ENCODE measurements at places on chromosomes 6 and 20.

- no peak for DNase-seq
Observed at GRCh38 chr6:134079406-134079921, 27.0 kb upstream of the SLC2A12 start.

DNA sequence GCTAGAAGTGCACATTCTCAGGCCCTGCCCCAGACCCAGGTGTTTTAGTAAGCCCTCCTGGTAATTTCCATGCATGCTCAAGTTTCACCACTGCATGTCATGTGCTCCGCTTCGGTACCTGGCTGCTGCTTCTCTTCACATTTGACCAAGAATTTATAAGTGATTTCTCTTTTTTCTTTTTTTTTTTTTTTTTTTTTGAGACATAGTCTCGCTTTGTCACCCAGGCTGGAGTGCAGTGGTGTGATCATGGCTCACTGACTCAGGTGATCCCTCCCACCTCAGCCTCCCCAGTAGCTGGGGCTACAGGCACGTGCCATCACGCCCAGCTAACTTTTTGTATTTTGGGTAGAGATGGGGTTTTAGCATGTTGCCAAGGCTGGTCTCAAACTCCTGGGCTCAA is 16.0 kb downstream of the TM9SF4 start:
- DNase-seq: no peak

GRCh38 chr6:163398115-163398514 is 16.4 kb upstream of the QKI start:
- DNase-seq: no peak

DNA sequence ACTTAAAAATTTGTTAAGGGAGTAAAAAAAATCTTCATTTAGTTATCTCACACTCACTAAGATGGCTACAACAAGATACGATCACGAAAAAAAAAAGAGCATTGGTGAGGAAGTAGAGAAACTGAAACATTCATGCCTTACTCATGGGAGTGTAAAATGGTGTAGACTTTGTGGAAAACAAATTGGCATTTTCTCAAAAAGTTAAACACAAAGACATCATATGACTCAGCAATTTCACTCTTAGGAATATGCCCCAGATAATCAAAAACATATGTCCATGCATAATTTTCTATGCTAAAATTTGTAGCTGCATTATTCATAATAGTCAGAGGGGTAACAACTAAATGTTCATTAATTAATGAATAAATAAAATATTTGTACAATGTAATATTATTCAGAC is 120.9 kb upstream of the IRAK1BP1 start:
- no peak for DNase-seq

DNA sequence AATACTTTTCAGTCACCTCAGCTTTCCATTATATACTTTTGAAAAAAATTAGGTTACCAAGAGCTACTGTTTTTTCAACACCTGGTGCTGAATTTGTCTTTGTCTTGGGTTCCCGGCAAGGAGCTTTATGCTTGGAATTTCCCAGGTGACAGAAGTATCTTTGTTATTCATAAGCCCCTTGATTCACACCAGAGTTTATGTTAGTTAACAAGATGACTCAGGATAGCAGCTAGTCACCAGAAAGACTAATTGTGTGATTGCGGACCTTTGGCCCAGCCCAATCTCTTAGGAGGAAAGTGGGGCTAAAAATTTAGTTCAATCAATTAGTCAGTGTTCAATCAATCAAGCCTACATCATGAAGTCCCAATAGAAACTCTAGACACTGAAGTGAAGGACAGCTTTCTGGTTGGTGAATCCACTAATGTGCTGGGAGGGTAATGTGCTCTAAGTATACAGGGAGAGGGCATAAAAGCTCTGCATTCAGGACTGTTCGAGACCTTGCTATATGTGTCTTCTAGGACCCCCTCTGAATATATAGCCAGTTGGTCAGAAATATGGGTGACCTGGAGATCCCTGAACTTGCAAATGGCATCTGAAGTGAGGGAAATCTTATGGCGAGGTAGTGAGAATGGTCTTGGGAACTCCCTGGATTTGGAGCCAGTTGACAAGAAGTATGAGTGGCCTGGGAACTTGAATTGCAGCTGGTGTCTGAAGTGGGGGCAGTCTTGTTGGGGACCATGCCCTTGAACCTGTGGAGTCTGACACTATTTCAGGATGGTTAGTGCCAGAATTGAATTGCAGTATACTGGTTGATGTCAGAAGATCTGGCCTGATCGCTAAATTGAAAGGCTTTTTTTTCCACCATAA is 16.2 kb downstream of the TMEM30A start:
- no peak for DNase-seq

- no peak for DNase-seq
Observed at GRCh38 chr6:121504227-121504626, 68.8 kb downstream of the GJA1 start.

DNA sequence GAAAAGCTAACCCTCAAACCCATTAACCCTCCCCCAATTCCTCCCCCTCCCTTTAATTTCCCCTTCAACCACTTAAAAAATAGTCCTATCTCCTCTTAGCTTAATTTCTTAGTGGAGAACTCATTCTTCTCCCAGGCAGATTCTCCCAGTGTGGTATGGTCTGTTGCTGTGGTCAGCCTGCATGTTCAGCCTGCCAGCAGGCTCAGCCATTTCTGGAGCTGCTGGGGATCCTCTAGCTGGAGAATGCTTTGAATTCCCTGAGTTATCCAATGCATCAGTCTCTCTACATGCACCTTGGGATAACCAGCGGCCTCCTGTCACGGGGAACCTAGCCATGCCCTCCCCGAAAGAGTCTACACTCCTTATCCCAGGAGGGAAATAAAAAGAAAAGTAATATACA is 375.4 kb upstream of the RSPO3 start:
- DNase-seq: no peak

DNA sequence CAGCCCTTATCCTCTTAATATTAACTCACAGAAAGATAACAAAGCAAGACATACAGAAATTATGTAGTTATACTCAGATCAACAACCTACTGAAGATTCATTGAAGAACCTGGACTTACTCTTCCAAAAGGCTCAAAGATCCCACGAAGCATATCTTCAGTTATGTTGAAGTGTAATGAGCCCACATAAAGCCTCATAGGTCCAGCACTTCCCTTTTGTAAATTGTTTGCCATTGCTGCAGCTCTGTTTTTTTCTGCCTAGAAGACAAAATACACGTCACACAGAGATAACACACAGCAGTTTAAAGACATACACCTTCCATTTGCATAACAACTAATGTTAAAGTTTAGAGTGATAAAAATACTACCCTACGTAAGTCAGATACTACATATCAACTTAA is 20.4 kb downstream of the RBM39 start:
- DNase-seq: no peak

DNA sequence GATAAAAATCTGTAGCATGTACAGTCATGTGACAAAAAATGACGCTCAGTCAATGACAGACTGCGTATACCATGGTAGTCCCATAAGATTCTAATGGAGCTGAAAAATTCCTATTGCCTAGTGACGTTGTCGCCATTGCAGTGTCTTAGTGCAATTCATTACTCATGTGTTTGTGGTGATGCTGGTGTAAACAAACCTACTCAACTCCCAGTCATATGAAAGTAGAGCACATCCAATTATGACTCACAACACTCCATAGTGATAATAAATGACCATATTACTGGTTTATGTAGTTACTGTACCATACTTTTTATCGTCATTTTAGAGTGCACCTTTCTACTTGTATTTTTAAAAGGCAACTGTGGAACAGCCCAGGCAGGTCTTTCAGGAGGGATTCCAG is 45.0 kb downstream of the TFAP2A start:
- no peak for DNase-seq

DNA sequence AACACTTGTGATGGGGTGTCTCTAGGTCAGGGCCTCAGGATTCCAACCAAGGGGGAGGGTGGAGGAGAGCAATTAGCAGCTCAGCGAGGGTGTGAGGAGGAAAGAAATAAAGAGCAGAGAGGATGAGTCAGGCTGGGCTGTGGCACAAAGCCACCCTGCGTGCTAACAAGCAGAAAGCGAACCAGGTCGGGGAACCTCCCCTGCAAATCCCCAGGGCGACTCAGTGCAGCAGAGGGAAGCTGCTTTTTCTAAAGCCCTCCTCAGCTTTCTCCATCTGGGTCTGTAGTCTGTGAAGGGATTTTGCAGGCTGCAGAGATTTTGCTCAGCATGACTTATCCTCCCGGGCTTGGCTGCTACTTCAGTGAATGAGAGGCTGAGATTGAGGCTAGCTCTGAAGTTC is 6.6 kb upstream of the SPO11 start:
- no peak for DNase-seq

GRCh38 chr20:62516338-62516737 is 40.5 kb upstream of the GATA5 start:
- no peak for DNase-seq

DNA sequence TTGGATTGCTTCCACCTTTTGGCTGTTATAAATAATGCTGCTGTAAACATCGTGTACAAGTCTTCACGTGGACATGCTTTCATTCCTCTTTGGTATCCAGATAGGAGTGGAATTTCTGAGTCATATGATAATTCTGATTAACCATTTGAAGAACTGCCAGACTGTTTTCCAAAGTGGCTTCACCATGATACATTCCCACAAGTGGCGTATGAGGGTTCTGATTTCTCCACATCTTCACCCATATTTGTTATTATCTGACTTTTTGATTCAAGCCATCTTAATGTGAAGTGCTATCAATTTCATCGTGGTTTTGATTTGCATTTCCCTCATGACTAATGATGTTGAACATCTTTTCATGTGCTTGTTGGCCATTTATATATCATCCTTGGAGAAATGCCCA is 2.9 kb upstream of the SNRPB start:
- DNase-seq: no peak

- no peak for DNase-seq
Observed at GRCh38 chr6:124765280-124765679, 197.0 kb upstream of the RNF217 start.

GRCh38 chr6:28497306-28497705 is 18.3 kb downstream of the GPX6 start:
- no peak for DNase-seq

DNA sequence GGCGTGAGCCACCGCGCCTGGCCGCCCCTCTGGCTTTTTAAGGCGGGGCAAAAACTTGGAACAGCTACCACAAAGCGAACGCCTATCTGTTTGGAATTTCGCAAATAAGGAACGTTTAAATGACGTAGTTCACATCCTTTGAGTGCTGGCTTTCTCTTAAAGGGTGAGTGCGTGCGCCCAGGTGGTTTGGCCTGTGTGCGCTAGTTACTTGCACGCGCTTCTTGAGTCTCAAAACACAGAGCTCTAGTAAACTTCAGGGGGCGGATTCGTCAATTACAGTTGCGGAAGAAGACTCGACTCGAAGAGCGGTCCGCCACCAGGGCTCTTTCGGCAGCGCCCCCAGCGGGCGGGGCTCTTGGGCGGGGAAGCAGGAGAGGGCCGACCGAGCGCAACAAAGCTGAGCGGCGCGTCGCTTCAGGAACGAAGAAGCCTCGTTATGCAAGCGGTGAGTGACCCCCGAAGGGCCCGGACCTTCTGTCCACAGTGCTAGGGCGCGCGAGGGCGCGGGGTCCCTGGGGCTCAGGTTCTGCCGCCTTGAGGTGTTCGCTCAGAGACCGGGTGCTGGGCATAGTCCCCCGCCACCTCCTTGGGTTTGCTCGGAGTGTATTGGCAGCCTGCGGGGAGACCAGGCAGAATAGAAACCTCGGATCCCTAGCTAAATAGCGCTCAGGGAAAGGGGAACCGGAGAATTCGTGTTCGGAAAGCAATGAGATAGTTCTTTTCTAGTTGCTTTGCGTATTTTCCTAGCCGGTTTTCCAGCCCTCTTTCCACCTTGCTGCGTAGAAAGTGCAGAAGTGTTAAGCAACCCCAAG is at the start of gene SYCP2L:
Gene SYCP2L, plus strand, starts transcription at position 362 of the 812 bp plus-strand sequence. Its CDS starts 75 bp downstream, at position 437.
- no peak for DNase-seq

DNA sequence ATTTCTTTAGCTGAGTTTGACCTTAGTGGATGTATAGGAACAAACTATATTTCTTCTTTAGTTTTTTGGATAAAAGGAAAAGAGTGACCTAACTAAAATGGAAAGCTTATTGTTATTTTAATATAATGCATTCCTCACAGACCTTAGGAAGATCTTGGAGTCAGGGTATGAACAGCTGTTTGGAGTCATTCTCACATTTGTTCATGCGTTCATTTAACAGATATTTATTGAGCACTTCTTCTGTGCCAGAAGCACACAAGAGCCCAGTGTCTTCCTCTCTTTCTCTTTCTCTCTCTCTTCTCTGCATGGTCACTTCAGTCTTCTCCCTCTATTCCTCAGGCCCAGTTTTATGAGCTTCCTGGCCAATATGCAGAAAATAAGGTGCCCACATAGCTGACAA is 744.0 kb upstream of the MAP3K7 start:
- no peak for DNase-seq

- no peak for DNase-seq
Observed at GRCh38 chr20:23820493-23820892, 6.0 kb downstream of the CST2 start.

DNA sequence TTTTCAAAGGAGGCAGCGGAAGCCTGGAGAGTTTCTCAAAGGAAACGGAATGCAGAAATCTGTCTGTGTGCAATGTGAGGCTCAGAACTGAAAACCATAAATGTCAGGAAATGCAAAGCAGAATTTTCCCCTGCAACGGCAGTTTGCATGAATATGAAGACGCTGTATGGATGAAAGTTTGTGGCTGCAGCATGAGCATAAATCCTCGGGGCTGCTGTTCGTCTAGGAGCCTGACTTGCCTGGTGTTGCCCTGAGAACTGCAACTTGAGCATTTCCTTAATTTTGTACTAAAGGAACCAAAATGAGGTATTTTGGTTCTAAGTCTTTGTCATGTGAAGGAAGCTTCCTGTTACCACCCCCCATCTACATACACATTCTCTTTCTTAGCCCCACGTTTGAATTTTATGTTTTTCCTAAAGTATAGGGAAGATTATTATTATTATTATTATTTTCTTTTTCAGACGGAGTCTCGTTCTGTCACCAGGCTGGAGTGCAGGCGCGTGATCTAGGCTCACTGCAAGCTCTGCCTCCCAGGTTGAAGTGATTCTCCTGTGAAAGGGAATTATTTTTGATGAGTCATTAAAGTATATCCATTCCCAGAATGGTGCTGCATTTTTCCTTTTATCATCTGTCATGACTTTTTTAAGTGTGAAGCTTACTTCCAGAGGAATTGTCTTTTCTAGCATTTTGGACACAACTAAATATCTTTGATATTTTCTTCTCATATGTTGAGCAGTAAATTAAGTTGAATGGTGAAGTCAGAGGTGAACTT is 33.1 kb downstream of the MTHFD1L start:
- DNase-seq: no peak

GRCh38 chr20:35226126-35226883 is at the start of gene MMP24:
Gene MMP24, plus strand, starts transcription at chr20:35226690. Its CDS starts 49 bp downstream, at chr20:35226739.
- DNase-seq: no peak

GRCh38 chr6:151796842-151797530 is 10.5 kb upstream of the ESR1 start:
- DNase-seq: no peak

- DNase-seq: no peak
Observed at GRCh38 chr20:19969106-19969505, 48.1 kb upstream of the NAA20 start.

All from stimulated activated CD4-positive, alpha-beta T cell treated with anti-CD3 and anti-CD28 coated beads, Interleukin-12 subunit alpha, Interleukin-12 subunit beta, amount 100 ng/mL, for 24 hours (primary cell).